Pulmonary artery endothelial cell (primary cell): ENCODE measurements at places on chromosomes 7 and 10. TPM values are rescaled to one million over a fixed set of nuclear protein-coding genes. Genes with fewer than 3 reads are reported as not detected.

LYZL2 gene
- not detected in 2 replicates for total RNA-seq

SPACDR gene
- 1.2 TPM in 2 replicates for total RNA-seq

LIPJ gene
- total RNA-seq, result 0.21 TPM in 1 of 2 replicates, not detected in the other

ATP6V0A4 gene
- total RNA-seq, result 0.04 and 0.86 TPM in 2 replicates

ACTA2 gene
- total RNA-seq, result 12.3 and 26.9 TPM in 2 replicates

PIK3CG gene
- total RNA-seq, result 11.6 and 12.2 TPM in 2 replicates

H2BK1 gene
- total RNA-seq, result not detected in 2 replicates
